Karpas-422 (cell line): ENCODE measurements at places on chromosomes 4 and X. TPM values are rescaled to one million over a fixed set of nuclear protein-coding genes. Genes with fewer than 3 reads are reported as not detected.

- no peak overlapping the region for H3K27ac ChIP-seq
- H3K4me3 ChIP-seq: no peak overlapping the region
- DNase-seq: no peak
- no peaks in the 10 kb centered on the region for H3K36me3 ChIP-seq
Measured at GRCh38 chr4:149168645-149169044, 647.0 kb downstream of the IQCM start.

DNA sequence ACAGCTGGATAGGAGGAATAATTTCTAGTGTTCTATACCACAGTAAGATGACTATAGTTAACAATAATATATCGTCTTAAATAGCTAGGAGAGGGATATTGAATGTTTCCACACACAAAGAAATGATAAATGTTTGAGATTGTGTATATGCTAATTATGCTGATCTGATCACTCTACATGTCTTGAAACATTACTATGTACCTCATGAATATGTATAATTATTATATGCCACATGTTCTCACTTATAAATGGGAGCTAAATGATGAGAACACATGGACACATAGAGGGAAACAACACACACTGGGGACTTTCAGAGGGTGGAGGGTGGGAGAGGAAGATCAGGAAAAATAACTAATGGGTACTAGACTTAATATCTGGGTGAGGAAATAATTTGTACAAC, 53.2 kb upstream of the MAGEA4 start:
- H3K4me1 ChIP-seq: no peaks in the 10 kb centered on the region
- no peak for DNase-seq
- H3K36me3 ChIP-seq: no peaks in the 10 kb centered on the region

GRCh38 chrX:130555341-130555740, 153.6 kb downstream of the RBMX2 start:
- no peaks in the 10 kb centered on the region for H3K27me3 ChIP-seq
- H3K4me1 ChIP-seq: no peaks in the 10 kb centered on the region
- H3K27ac ChIP-seq: no peak overlapping the region
- no peak for DNase-seq
- H3K36me3 ChIP-seq: no peaks in the 10 kb centered on the region
- no peak overlapping the region for H3K4me3 ChIP-seq

- no peaks in the 10 kb centered on the region for H3K27me3 ChIP-seq
- H3K4me1 ChIP-seq: no peaks in the 10 kb centered on the region
- no peaks in the 10 kb centered on the region for H3K36me3 ChIP-seq
- H3K4me3 ChIP-seq: no peak overlapping the region
- H3K27ac ChIP-seq: no peak overlapping the region
Measured at GRCh38 chr4:188143731-188144130, 4.5 kb downstream of the TRIML1 start.

DNA sequence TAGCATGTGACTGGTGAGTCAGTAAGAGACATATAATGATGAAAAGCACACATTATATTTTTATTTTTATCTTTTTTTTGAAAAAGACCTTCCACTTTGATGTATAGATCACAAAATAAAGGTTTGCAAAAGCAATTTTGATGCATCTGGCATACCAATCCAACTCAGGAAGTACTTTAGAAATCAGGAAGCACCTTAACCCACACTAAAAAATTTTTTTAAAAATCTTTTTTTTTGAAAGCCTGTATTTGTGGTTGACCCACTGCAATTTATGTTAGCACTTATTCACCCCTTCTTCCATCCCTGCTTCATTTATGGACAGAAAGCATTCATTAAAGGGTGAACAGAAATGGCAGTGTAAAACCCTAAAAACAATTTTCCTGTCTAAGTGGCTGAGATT, 16.6 kb downstream of the TMEM255A start:
- H3K27ac ChIP-seq: no peak overlapping the region
- H3K36me3 ChIP-seq: no peaks in the 10 kb centered on the region
- no peaks in the 10 kb centered on the region for H3K27me3 ChIP-seq
- H3K4me1 ChIP-seq: no peaks in the 10 kb centered on the region
- H3K4me3 ChIP-seq: no peak overlapping the region

DNA sequence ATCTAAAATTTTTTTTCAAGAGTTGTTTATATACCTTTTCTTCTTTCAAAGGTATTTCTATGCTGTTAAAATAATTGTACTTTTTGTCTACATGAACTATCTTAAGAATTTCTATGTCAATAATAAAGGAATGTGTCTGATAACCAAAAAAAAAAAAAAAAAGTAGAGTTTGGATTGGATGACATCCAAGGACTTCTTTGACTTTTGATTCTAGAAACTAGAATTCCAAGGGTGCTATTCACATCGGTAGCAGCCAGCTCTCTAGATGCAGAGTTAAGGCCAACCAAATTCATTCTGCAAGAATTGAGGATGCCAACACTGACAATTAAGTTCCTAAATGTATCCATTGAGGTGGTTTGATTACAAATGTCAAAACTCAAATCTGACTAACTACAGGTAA, 42.0 kb upstream of the PRKG2 start:
- no peak overlapping the region for H3K27ac ChIP-seq
- no peak for DNase-seq
- H3K4me3 ChIP-seq: no peak overlapping the region
- no peaks in the 10 kb centered on the region for H3K36me3 ChIP-seq

The RBMXL3 gene
- total RNA-seq: not detected in 2 replicates

GRCh38 chrX:57453901-57454300, 137.9 kb upstream of the ZXDB start:
- H3K27ac ChIP-seq: no peak overlapping the region
- no peaks in the 10 kb centered on the region for H3K27me3 ChIP-seq
- H3K4me1 ChIP-seq: no peaks in the 10 kb centered on the region
- H3K4me3 ChIP-seq: no peak overlapping the region
- DNase-seq: peak; percentile 75

GRCh38 chrX:69808375-69808774, 192.5 kb downstream of the EDA start:
- no peak overlapping the region for H3K27ac ChIP-seq
- no peak for DNase-seq
- H3K4me3 ChIP-seq: no peak overlapping the region
- H3K36me3 ChIP-seq: no peaks in the 10 kb centered on the region
- H3K4me1 ChIP-seq: no peaks in the 10 kb centered on the region
- H3K27me3 ChIP-seq: no peaks in the 10 kb centered on the region

DNA sequence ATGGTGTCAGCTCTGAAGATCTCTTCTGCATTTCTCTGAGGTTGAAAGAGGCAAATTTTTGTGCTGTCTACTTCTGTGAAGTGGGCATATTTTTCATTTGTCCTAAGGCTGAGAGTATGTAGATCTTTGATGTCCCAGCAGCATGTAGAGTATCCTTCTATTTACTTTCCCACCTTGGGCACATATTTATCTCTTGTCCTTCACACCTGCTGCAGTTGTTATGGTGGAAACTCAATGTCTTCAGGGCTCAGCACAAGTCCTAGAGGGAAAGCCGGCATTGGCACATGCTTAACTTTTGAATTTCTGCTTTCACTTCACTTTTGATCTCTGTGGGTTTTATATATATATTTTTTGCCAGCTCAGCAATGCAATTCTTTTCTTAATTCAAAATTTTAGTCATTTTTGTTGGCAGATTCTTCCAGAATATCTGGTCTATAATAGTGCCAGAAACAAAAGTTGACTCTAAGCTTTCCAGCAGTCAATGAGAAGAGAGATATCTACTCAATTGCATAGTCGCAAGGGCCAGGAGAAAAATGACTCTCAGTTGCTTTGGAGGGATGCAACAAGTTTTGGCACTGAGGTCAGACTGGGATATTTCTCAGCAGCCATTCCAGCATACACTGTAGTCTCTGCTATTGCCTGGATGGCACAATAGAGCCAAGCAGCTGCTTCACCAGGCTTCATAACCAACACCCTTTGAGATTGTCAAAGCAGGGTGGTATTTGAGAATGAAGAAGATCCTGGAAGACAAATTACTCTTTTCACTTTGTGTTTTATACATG, 127.8 kb upstream of the FAT1 start:
- no peaks in the 10 kb centered on the region for H3K36me3 ChIP-seq
- no peak overlapping the region for H3K4me3 ChIP-seq
- no peak overlapping the region for H3K27ac ChIP-seq
- H3K4me1 ChIP-seq: no peaks in the 10 kb centered on the region
- DNase-seq: no peak

The POLN gene
- 2.7 and 4.3 TPM in 2 replicates for total RNA-seq

The RHOH gene
- 39.5 and 68.4 TPM in 2 replicates for total RNA-seq

- H3K27ac ChIP-seq: peak overlapping the region; percentile 81
- H3K27me3 ChIP-seq: no peaks in the 10 kb centered on the region
- H3K36me3 ChIP-seq: no peaks in the 10 kb centered on the region
- no peak for DNase-seq
- H3K4me3 ChIP-seq: peak overlapping the region; percentile 59
Measured at GRCh38 chr4:185255868-185256267, 46.5 kb downstream of the SNX25 start.

The SYP gene
- total RNA-seq: 0.86 and 1.2 TPM in 2 replicates

- H3K4me3 ChIP-seq: no peak overlapping the region
- H3K4me1 ChIP-seq: no peaks in the 10 kb centered on the region
- H3K27me3 ChIP-seq: no peaks in the 10 kb centered on the region
- no peak for DNase-seq
- H3K36me3 ChIP-seq: no peaks in the 10 kb centered on the region
- no peak overlapping the region for H3K27ac ChIP-seq
Measured at GRCh38 chr4:38078590-38079421, 118.6 kb downstream of the PTTG2 start.

- no peak overlapping the region for H3K27ac ChIP-seq
- peaks cover 8% of the 10 kb centered on the region for H3K4me1 ChIP-seq
- no peak for DNase-seq
- H3K27me3 ChIP-seq: no peaks in the 10 kb centered on the region
- no peak overlapping the region for H3K4me3 ChIP-seq
- H3K36me3 ChIP-seq: no peaks in the 10 kb centered on the region
Measured at GRCh38 chrX:136731207-136731782, 49.4 kb downstream of the ARHGEF6 start.

DNA sequence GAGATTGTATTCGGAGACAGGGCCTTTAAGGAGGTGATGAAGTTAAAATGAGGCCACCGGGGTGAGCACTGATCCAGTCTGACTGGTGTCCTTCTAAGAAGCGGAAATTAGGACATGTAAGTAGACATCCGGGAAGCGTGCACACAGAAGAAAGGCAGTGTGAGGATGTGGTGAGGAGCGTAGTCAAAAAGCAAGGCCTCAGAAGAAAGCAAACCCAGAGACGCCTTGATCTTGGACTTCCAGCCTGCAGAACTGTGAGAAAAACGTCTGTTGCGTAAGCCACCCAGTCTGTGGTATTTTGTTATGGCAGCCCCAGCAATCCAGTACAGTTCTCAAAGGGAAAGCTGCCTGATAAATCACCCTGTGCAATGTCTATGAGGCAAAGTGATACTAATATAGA, 153.5 kb downstream of the KCNIP4 start:
- no peak overlapping the region for H3K27ac ChIP-seq
- no peaks in the 10 kb centered on the region for H3K36me3 ChIP-seq
- DNase-seq: no peak
- no peak overlapping the region for H3K4me3 ChIP-seq

DNA sequence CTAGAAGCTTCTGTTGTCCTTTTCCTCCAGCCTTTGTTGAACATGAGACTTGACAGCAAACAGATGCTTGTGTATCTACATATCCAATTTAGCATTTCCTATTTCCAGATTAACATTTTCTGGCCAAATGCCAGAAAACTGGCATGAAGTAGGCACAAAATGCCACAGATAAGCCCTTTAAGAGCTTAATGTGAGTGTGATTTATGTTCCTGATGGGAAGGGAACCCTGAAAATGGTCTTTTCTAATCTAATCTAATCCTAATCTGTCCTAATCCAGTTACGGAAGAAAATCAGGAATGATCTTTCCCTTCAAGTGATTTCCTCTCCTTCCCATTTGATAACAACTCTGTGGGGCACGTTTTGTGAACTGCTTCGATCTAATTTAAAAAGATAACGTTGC, 133.0 kb upstream of the C1QTNF7 start:
- DNase-seq: no peak
- H3K27ac ChIP-seq: no peak overlapping the region
- H3K4me1 ChIP-seq: no peaks in the 10 kb centered on the region
- H3K36me3 ChIP-seq: no peaks in the 10 kb centered on the region

The SAGE1 gene
- not detected in 2 replicates for total RNA-seq

DNA sequence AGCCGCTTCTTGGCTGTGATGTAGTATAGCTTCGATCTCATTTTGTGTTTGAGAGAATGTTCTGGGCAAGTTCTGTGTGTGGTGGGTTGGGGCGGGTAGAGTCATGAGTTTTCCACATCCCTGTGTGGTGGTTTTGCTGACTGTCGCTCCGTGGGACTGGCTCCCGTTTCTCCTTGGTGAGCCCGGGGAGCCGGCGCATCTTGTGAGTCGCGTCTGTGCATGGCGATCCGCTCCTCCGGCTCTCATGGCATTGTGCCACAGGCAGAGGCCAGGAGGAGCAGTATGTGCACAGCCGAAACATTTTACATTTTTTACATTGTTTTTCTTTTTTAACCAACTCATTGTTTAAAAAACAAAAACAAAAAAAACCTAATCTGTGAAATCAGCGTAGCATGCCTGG, 27.7 kb upstream of the TBC1D14 start:
- no peak overlapping the region for H3K4me3 ChIP-seq
- H3K4me1 ChIP-seq: no peaks in the 10 kb centered on the region
- no peak overlapping the region for H3K27ac ChIP-seq

DNA sequence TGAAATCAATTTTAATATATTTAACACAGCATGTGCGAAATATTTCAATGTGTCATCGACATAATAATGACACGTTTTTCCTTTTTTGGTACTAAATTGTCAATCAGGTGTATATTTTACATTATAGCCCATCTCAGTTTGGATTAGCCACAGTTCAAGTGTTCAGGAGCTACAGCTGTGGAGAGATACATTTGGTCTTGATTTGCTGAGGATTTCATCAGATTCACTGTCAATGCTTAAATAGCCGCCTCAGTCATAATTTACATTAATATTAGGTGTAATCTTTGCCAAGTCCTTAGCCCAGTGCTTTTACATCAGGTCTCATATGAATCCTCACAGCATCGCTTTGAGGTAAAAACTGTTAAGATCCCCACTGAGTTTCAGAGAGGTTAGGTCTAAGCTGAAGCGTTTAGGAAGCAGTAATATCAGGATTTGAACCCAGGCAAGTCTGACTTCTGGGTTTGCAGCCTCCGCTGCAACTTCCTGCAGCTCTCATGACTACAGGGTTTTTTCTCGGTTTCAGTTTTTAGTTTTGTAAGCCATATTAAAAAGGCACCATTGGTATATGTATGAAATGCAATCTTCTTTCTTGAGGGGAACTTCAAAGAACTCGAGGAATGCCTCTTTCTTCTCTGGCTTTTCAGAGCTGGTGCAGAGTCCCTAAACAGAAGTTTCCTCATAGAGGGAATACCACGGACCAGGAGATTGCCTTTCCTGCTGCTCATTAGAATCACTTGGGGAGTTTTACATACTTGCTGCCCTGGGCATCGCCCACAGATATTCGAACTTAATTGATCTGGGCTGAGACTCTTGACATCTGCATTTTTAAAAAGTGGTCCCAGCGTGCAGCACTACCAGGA, 6.4 kb downstream of the MTM1 start:
- DNase-seq: no peak
- H3K27me3 ChIP-seq: no peaks in the 10 kb centered on the region
- no peaks in the 10 kb centered on the region for H3K36me3 ChIP-seq
